ENCODE measurements at places on chromosomes 6 and 20.

DNA sequence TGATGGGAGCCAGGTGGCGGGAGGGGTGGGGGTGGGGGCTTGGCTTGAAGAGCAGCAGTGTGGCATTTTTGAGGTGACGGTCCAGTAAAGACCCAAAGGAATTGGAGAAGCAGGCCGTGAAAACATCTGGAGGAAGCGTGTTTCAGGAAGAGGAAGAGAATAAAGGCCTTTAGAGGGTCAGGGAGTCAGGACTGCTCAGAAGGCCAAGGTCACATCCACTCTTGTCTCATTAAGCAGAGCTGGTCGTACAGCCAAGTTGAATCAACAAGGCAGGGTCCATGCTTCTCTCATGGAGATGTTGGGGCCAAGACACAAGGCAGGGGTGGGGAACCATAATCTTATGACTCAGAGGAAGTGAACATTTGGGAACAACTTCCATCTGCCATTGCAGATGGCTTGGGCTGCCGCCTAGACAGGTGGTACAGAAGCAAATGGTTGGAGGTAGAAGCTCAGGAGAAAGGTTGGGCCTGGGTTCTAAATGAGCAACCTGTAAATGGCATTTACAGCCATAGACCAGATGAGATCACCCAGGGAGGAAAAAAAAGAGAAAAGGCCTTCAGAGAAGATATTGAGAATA, 179.6 kb downstream of the TTLL2 start:
- DNase-seq: no peak

DNA sequence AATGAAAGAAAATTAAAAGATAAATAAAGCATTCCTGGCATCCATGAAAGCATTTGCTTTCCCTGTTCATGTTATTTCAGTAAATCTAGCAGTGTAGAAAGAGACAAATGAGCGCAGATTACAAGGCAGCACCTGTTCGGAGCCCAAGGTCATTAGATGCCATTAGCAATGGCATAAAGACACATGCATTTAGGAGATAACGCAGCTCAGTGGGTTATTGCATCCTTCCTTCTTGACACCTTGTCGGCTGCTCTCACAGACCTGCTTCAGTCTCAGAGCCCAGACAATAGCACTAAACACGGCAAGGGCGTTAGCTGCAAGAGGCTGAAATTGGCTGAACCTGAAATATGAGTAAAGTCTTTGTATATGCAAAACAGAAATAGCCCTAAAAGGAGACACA, 140.3 kb downstream of the ATXN1 start:
- no peak for DNase-seq

DNA sequence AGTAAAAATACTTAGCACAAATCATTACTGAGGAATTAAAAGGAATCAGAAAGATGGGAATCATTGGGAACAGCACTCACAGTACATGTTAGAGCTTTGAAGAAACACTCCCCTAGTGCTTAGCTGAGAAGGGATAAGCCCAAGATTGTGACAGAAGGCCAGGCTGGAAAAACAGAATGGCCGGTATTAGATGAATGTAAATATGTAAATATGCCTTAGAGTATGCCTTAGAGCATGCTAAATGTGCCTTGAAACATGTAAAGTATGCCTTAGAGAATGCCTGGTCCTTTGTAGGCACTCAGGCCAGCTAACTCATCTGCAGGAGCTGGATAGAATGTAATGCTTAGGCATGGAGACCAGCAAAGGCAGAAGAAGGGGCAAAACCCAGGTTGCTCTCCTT, 10.6 kb upstream of the TENT5A start:
- no peak for DNase-seq

DNA sequence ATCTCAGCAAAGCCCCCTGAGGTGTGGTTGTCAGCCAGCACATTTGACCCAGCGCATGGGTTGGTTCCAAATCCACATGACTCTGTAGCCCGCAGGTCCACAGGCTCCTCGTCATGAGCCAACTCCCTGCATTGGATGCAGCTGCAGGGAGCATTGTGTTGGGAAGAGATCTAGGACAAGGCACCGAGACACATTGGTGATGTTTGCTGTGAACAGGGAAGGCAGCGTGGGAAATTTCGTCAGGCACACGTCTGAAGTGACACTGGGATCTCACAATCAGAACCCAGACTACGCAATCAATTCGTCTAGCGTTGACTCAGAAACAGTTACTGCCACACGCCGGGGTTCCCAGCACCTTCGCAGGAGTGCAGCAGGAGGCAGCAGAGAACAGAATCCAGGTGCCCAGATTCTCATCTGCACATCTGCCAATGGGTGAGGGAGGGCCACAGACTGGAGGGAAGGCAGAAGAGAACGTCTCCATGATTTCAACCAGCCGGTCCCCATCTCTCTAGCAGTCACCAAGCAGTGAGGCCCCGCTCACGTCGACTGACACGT, 177.0 kb downstream of the TTLL2 start:
- DNase-seq: no peak
